ENCODE measurements at places on chromosomes 4 and X.
A peak's percentile ranks its signal among the peaks of the same experiment; 100 is the strongest.

- no peak for DNase-seq
- H3K36me3 ChIP-seq = no peaks in the 10 kb centered on the region
- peak overlapping the region; percentile 64 for H3K27ac ChIP-seq
- H3K4me1 ChIP-seq = no peaks in the 10 kb centered on the region
- H3K27me3 ChIP-seq = no peaks in the 10 kb centered on the region
- H3K4me3 ChIP-seq = peak overlapping the region; percentile 69
These were observed 566 bp downstream of the ATP11C start for GRCh38 chrX:139932073-139932900.

GRCh38 chrX:84123585-84123984 lies 64.4 kb downstream of the RPS6KA6 start:
- no peaks in the 10 kb centered on the region for H3K27me3 ChIP-seq
- no peaks in the 10 kb centered on the region for H3K36me3 ChIP-seq
- H3K4me1 ChIP-seq = peaks cover 7% of the 10 kb centered on the region
- no peak overlapping the region for H3K4me3 ChIP-seq
- DNase-seq = peak; percentile 19

GRCh38 chrX:110284159-110284558 lies 33.7 kb downstream of the AMMECR1 start:
- H3K27me3 ChIP-seq = no peaks in the 10 kb centered on the region
- peak overlapping the region; percentile 79 for H3K27ac ChIP-seq
- H3K4me1 ChIP-seq = peaks cover 13% of the 10 kb centered on the region
- no peak overlapping the region for H3K4me3 ChIP-seq
- H3K36me3 ChIP-seq = no peaks in the 10 kb centered on the region

DNA sequence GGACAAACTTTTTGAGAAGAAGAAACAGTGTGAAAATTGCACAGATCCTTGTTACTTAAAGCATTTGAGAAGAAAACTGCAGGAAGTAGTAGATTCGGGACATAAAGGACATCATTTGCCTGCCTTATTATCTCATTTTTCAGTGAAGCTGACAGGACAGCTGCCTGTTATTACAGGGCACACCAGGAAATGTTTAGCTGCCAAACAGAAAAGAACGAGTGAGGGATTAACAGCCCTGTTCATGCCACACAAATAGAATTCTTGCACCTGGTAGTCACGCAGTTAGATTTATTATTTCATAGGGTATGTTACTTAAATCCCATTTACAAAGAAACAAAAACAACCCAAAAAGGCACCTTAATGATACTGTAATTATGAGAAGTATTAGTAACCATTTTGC lies 100.6 kb downstream of the CHIC2 start:
- no peaks in the 10 kb centered on the region for H3K27me3 ChIP-seq
- peaks cover 21% of the 10 kb centered on the region for H3K4me1 ChIP-seq

DNA sequence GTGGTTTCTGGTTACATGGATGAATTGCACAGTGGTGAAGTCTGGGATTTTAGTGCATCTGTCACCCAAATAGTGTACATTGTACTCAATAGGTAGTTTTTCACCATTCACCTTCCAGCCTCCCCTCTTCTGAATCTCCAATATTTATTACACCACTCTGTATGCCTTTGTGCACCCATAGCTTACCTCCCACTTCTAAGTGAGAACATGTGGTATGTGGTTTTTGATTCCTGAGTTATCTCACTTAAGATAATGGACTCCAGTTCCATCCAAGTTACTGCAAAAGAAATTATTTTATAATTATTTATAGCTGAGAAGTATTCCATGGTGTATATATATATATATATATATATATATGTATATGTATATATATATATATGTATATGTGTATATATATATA lies 155.8 kb downstream of the HHIP start:
- H3K4me3 ChIP-seq = no peak overlapping the region
- no peaks in the 10 kb centered on the region for H3K4me1 ChIP-seq

DNA sequence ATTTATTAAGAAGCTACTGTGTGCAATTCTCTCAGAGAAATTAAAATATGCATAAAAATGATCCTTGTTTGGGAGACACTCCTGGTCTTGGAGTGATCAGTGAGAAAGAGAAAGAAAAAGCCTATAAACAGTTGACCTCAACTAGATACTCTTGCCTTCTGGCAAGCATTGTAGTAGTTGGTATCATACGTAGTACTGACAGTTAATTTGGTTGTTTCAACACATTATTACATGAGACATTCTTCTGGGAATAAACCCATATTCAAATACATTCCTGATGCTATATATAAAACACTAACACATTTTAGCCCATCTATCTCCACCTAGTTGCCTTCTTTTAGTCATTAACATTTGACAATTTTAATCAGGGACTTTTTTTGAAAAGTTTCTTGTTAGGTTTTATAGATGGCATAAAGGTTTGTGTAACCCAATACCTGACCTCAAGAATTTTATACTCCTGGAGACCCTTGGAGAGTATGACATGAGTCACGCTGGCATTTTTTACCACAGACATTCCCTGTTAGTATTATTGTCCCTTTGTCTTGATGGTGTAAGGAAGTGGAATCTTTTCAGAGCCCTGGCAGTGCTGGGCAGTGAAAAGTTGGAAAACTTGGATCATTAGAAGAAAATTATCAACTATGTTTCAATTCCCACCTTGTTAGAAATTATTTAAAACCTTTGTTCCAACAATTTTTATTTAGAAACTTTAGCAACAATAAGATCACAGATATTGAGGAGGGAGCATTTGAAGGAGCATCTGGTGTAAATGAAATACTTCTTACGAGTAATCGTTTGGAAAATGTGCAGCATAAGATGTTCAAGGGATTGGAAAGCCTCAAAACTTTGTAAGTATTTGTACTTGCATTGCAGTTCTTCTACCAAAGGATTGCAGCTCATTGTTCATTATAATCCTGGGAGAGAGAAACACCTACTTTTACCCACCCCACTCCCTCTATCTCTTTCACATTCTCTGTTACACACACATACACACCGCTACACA lies 167.1 kb upstream of the PACRGL start:
- no peak for DNase-seq
- H3K36me3 ChIP-seq = no peaks in the 10 kb centered on the region
- H3K27me3 ChIP-seq = no peaks in the 10 kb centered on the region
- H3K27ac ChIP-seq = no peak overlapping the region

GRCh38 chr4:137238456-137239162 lies 293.7 kb downstream of the PCDH18 start:
- H3K36me3 ChIP-seq = no peaks in the 10 kb centered on the region
- no peak for DNase-seq
- H3K27ac ChIP-seq = no peak overlapping the region
- H3K27me3 ChIP-seq = no peaks in the 10 kb centered on the region
- no peaks in the 10 kb centered on the region for H3K4me1 ChIP-seq

GRCh38 chr4:22957774-22958309 lies 265.1 kb downstream of the GBA3 start:
- no peaks in the 10 kb centered on the region for H3K36me3 ChIP-seq
- no peak for DNase-seq
- H3K27me3 ChIP-seq = no peaks in the 10 kb centered on the region
- no peak overlapping the region for H3K4me3 ChIP-seq
- H3K27ac ChIP-seq = no peak overlapping the region

DNA sequence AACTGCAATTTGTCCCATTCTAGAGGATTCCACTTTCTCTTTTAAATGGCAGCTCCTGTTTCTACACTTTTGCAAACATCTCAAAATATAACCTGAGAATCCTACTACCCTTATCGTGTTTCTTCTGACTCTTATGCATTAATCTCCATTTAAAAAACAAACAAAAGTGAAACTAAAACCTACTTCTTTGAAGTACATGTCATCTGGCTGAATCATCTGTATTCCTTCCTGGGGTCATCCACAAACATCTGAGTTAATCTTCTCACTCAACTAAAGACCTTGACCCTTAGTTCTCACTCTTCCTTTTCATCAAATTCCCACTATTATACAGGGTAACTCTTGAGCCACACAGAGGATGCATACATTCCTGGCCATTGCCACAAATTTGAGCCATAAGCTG lies 584.8 kb downstream of the PPARGC1A start:
- H3K27me3 ChIP-seq = no peaks in the 10 kb centered on the region
- H3K4me3 ChIP-seq = no peak overlapping the region
- no peaks in the 10 kb centered on the region for H3K36me3 ChIP-seq
- no peaks in the 10 kb centered on the region for H3K4me1 ChIP-seq
- no peak for DNase-seq

GRCh38 chr4:126552321-126552720 lies 1080.4 kb upstream of the INTU start:
- no peak for DNase-seq
- H3K4me3 ChIP-seq = no peak overlapping the region
- H3K27me3 ChIP-seq = no peaks in the 10 kb centered on the region
- H3K27ac ChIP-seq = no peak overlapping the region
- no peaks in the 10 kb centered on the region for H3K36me3 ChIP-seq

DNA sequence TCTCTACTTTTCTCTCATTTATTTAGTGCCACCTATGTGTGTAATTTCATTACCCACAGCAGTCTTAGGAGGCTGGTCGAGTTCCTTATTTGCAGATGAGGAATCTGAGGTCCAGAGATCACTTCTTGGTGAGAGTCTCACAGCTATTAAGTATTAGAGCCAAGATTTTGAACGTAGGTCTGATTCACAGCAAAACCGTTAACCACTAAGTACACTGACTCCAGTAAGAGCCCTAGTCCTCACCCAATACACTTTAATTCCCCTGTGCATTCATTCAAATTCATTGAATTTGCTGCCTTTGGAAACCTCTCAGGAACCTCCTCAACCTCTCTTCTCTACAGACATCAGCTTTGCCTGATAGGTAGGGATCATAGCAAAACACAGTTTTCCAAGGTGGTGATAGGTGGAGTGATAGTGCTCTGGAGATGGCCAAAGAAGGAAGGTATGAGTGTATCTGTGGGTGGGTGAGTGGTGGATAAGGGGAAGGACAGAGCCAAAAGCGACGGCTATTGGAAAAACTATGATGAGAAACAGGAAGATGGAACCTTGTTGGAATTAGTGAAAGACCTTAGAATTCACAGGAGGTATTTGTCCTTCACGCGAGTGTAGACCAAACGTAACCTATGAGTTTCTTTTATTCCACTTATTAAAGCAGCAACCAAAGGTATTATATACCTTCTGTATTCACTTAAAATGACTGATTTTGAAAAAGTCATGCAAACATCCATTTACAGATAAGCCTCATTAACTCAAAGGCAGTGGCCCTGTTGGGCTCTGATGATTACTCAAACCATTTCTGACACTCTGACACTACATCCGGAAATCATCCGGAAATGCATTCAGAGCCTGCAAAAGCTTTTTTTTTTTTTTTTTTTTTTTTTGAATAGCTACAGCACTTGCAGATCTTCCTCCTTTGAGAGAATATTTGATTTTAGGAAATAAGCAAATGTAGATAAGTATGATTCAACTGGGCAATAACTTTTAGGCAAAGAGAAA lies 6.3 kb downstream of the FMR1 start:
- H3K27ac ChIP-seq = no peak overlapping the region
- no peaks in the 10 kb centered on the region for H3K27me3 ChIP-seq
- no peaks in the 10 kb centered on the region for H3K36me3 ChIP-seq
- no peak for DNase-seq
- H3K4me1 ChIP-seq = no peaks in the 10 kb centered on the region

DNA sequence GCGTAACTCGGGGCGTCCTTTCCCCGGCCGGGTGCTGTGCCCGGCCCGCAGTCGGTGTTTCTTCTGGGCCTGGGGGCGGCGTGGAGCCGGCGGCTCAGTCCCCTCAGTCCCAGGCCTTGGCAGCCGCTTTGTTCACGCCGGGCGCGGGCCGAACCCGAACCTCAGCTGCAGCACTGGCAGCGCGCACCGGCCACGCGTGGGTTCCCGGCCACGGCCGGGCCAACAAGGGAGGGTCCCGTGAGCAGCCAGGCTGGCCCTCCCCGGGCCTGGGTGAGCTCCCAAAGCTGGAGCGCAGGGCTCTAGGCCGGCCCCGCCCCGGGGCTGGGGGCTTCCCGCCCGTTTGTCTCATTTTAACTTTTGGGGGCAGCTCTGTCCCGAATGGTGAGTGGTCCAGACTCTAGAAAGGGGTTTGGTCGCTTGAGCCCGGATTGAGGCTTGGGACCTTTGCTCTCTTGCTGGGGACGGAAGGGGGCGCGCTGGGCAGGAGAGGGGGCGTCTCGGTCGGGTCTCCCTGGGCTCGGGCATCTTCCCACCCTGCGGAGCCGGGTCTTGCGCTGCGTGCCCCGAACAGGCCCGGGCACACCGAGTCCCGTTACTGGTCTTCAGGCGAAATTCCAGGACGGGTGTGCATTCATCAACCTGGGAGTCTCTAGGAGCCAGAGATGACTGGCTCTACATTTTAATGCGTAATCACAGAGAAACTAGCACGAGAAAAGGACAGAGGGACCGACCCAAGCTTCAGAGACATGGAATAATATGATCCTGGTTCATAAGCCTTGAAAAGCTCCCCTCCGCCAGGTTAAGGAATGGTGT lies 177.1 kb downstream of the CBR4 start:
- DNase-seq = no peak
- peak overlapping the region; percentile 92 for H3K27ac ChIP-seq
- peaks cover 43% of the 10 kb centered on the region for H3K4me1 ChIP-seq
- H3K27me3 ChIP-seq = no peaks in the 10 kb centered on the region
- H3K4me3 ChIP-seq = peak overlapping the region; percentile 82

DNA sequence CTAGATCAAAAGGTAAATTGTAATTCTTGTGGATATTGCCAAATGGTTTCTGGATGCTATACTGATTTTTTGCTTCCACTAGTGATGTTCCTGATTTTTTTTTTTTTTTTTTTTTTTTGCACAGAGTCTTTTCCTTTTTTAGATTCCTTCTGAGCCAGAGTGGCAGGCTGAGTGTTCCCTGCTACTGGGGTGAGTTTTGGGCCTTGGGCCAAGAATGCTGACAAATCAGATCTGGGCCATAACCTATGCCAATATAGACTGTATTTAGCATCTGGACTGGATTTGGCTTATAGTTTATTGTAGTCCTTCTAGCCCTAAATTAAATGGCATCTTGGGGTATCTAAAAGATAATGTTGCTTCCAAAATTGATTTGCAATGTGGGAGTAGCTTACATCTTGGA lies 52.8 kb downstream of the REPS2 start:
- no peaks in the 10 kb centered on the region for H3K36me3 ChIP-seq
- no peaks in the 10 kb centered on the region for H3K4me1 ChIP-seq
- no peak overlapping the region for H3K4me3 ChIP-seq
- H3K27ac ChIP-seq = no peak overlapping the region

GRCh38 chr4:138967313-138967712 lies 48.3 kb upstream of the NOCT start:
- H3K27ac ChIP-seq = no peak overlapping the region
- H3K36me3 ChIP-seq = no peaks in the 10 kb centered on the region
- H3K4me3 ChIP-seq = no peak overlapping the region
- no peaks in the 10 kb centered on the region for H3K4me1 ChIP-seq
- H3K27me3 ChIP-seq = no peaks in the 10 kb centered on the region

GRCh38 chrX:74251006-74251930 lies 52.7 kb upstream of the ZCCHC13 start:
- no peak overlapping the region for H3K4me3 ChIP-seq
- peak overlapping the region; percentile 40 for H3K27ac ChIP-seq
- DNase-seq = no peak
- no peaks in the 10 kb centered on the region for H3K36me3 ChIP-seq
- H3K4me1 ChIP-seq = peaks cover 20% of the 10 kb centered on the region

GRCh38 chr4:81482326-81482725 lies 10.6 kb upstream of the RASGEF1B start:
- no peaks in the 10 kb centered on the region for H3K27me3 ChIP-seq
- H3K4me3 ChIP-seq = no peak overlapping the region
- no peak for DNase-seq
- no peak overlapping the region for H3K27ac ChIP-seq
- no peaks in the 10 kb centered on the region for H3K36me3 ChIP-seq
